ENCODE measurements at places on chromosomes 7 and 10. TPM values are rescaled to one million over a fixed set of nuclear protein-coding genes. Genes with fewer than 3 reads are reported as not detected.

Gene ABI1
- 62.4 TPM for polyA plus RNA-seq

Gene FAM13C
- 6.4 TPM for polyA plus RNA-seq

Gene PTF1A
- not detected for polyA plus RNA-seq

Gene SLC29A3
- 6.8 TPM for polyA plus RNA-seq

Gene NPY
- 1.0 TPM for polyA plus RNA-seq

Gene CYP3A7
- polyA plus RNA-seq = 23.5 TPM

Gene CACNB2
- polyA plus RNA-seq = 5.7 TPM

Gene KIF20B
- 18.6 TPM for polyA plus RNA-seq

Gene SCART1
- 3.7 TPM for polyA plus RNA-seq

Gene GIMAP5
- 6.5 TPM for polyA plus RNA-seq

Gene ORC5
- polyA plus RNA-seq = 24.5 TPM

Gene CTNNA3
- 4.2 TPM for polyA plus RNA-seq

Gene SFTPA1
- polyA plus RNA-seq = not detected

Gene NUTM2B
- 0.49 TPM for polyA plus RNA-seq

Gene KAZALD1
- 12.5 TPM for polyA plus RNA-seq

Gene DNAJC1
- polyA plus RNA-seq = 26.6 TPM

Gene PSTK
- 12.0 TPM for polyA plus RNA-seq

Gene TRRAP
- polyA plus RNA-seq = 44.3 TPM

Gene ZNF365
- polyA plus RNA-seq = 0.22 TPM

Gene TEX47
- not detected for polyA plus RNA-seq

Gene GJC3
- 1.4 TPM for polyA plus RNA-seq

Gene PIP
- not detected for polyA plus RNA-seq

Gene C10orf105
- polyA plus RNA-seq = 0.16 TPM

Gene COL28A1
- 12.7 TPM for polyA plus RNA-seq

Gene TECTB
- not detected for polyA plus RNA-seq

Gene SPDYE11
- 1.0 TPM for polyA plus RNA-seq

Gene EVX1
- polyA plus RNA-seq = not detected

Gene GPR158
- polyA plus RNA-seq = 0.30 TPM

Gene MKX
- 0.16 TPM for polyA plus RNA-seq
